ENCODE measurements at places on chromosomes 7 and 10. TPM values are rescaled to one million over a fixed set of nuclear protein-coding genes. Genes with fewer than 3 reads are reported as not detected.

The CALCR gene
- polyA plus RNA-seq: 0.12 TPM

The TACR2 gene
- polyA plus RNA-seq: 0.05 TPM

The CALHM1 gene
- not detected for polyA plus RNA-seq

The AASS gene
- 1.2 TPM for polyA plus RNA-seq

The NPC1L1 gene
- polyA plus RNA-seq: not detected

The TMEM243 gene
- polyA plus RNA-seq: 31.1 TPM

The STAG3 gene
- polyA plus RNA-seq: 0.10 TPM

The OR2AE1 gene
- polyA plus RNA-seq: not detected

The NAT16 gene
- polyA plus RNA-seq: 0.64 TPM

The NME8 gene
- not detected for polyA plus RNA-seq

The AZGP1 gene
- polyA plus RNA-seq: 0.15 TPM

The ADAM8 gene
- polyA plus RNA-seq: 1.6 TPM

The PNLIPRP1 gene
- polyA plus RNA-seq: not detected

The UBTD1 gene
- 38.8 TPM for polyA plus RNA-seq

The COX15 gene
- 20.4 TPM for polyA plus RNA-seq

The ELFN1 gene
- polyA plus RNA-seq: 0.05 TPM

The VPS37D gene
- polyA plus RNA-seq: 5.7 TPM

The SPDYE9 gene
- not detected for polyA plus RNA-seq

The DNAJC12 gene
- 7.9 TPM for polyA plus RNA-seq

The LIPJ gene
- polyA plus RNA-seq: not detected

The MTERF1 gene
- polyA plus RNA-seq: 6.1 TPM

The PIP gene
- not detected for polyA plus RNA-seq

The DPP6 gene
- 0.10 TPM for polyA plus RNA-seq

The MXI1 gene
- 17.8 TPM for polyA plus RNA-seq

The CARD11 gene
- not detected for polyA plus RNA-seq

The YWHAG gene
- polyA plus RNA-seq: 60.4 TPM

The LLCFC1 gene
- not detected for polyA plus RNA-seq

The ADRA2A gene
- polyA plus RNA-seq: not detected

The KLF14 gene
- not detected for polyA plus RNA-seq

The C7orf57 gene
- 0.41 TPM for polyA plus RNA-seq

The WDFY4 gene
- polyA plus RNA-seq: not detected

The TBC1D12 gene
- polyA plus RNA-seq: 1.8 TPM

The AHR gene
- 0.13 TPM for polyA plus RNA-seq

The BMS1 gene
- polyA plus RNA-seq: 5.3 TPM

The RHOBTB1 gene
- 13.8 TPM for polyA plus RNA-seq

The PPP1R3C gene
- polyA plus RNA-seq: 11.5 TPM

The DEPP1 gene
- polyA plus RNA-seq: 5.3 TPM

The PDIA4 gene
- polyA plus RNA-seq: 393 TPM

The MEST gene
- 36.7 TPM for polyA plus RNA-seq

All from SK-N-SH (cell line).